ENCODE measurements at places on chromosomes 11 and 22.

- DNase-seq = no peak
Measured at GRCh38 chr11:108034034-108034433, 25.3 kb downstream of the CUL5 start.

GRCh38 chr11:3840004-3840869 is 522 bp downstream of the RHOG start:
- DNase-seq = no peak

DNA sequence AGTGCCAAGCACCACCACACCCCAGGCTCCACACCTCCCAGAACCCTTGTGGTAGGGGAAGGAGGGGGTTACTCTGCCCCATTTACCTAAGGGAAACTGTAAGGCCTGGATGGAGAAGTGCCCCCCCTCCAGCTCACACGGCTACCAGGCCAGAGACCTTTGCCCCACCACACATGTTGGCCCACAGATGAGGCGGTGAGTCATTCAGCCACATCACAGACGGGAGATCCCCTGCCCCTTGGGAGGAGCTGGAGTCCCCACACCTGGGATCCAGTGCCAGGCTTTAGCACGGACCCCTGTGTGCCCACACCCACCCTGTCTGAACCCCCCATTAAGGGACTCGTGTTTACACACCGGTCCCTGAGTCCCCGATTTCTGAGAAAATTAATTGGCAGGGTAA is 24.9 kb downstream of the CDKN1C start:
- no peak for DNase-seq

DNA sequence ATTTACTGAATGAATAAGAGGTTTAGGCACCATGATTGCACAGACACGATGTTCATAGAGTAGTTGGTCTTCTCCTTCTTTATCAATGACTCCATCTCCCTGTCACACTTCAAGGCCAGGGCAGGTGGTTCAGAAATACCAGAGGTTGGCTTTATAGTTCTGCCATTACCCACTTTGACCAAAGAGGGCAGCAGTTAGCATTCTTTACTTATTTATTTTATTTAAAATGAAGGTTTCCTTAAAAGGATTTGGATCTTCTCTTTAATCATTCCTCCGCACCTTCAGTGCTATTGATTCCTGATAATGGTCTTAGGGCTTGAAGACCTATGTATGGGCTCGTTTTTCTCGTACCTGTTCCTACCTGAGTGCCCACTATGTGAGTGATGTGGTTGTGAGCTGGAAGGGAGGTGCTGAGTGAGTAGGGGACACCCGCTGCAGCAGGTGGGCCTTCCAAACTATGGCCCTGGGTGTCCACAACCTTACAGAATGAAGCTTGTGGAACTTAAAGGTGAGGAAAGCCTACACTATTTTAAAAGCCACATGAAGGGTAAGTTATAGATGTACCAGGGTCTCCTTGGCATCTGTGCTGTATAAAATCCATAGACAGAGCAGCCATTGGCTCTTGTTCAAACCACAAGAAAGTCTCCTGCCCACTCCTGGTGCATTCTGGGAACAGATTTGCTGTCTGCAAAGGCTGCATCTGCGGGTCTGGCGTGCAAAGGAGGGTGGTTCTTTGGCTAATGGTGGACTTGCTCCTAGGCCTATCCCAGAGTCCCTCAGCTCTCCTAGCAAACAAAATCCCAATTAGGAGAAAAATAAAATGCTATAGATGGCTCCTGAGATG is 35.0 kb downstream of the TIMP3 start:
- DNase-seq = no peak

- no peak for DNase-seq
Measured at GRCh38 chr11:1458340-1459218, 28.0 kb downstream of the MOB2 start.
